ENCODE measurements at places on chromosomes 7 and 10.

GRCh38 chr7:15848901-15849300, 162.4 kb upstream of the MEOX2 start:
- DNase-seq: no peak

DNA sequence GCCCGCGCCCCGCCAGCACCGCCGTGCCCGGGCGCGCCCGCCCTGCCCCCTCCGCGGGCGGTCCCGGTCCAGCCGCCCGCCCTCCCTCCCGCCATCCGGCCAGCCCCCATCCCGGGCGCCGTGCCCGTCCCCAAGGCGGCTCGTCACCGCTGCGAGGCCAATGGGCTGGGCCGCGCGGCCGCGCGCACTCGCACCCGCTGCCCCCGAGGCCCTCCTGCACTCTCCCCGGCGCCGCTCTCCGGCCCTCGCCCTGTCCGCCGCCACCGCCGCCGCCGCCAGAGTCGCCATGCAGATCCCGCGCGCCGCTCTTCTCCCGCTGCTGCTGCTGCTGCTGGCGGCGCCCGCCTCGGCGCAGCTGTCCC, at the start of gene HTRA1:
HTRA1 (plus strand) TSS at position 187 of the 362 bp plus-strand sequence; CDS start at position 287, 100 bp downstream.
- no peak for DNase-seq

GRCh38 chr10:17216217-17216900, 11.7 kb upstream of the VIM start:
- DNase-seq: no peak

DNA sequence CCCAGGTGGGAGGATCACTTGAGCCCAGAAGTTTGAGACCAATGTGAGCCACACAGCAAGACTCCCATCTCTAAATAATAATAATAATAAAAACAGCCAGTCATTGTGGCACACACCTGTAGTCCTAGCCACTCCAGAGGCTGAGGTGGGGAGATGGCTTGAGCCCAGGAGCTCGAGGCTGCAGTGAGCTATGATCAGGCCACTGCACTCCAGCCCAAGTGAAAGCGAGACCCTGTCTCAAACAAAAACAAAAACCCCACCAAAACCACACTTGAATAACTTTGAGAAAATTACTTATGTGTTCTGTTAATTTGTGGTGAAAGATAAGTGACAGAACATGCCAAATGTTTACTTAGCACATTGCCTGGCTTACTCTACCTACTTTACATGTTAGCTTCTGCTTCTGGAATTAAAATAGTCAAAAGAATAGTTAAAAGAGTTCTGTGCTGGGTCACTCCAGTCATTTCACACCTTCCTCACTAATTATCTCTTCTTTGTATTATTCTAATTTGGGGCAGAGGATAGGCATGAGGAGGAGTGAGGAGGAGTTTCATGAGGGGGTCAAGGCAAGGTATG, 9.8 kb downstream of the TMEM60 start:
- no peak for DNase-seq

GRCh38 chr7:135884495-135885232, 92.5 kb downstream of the MTPN start:
- DNase-seq: no peak

DNA sequence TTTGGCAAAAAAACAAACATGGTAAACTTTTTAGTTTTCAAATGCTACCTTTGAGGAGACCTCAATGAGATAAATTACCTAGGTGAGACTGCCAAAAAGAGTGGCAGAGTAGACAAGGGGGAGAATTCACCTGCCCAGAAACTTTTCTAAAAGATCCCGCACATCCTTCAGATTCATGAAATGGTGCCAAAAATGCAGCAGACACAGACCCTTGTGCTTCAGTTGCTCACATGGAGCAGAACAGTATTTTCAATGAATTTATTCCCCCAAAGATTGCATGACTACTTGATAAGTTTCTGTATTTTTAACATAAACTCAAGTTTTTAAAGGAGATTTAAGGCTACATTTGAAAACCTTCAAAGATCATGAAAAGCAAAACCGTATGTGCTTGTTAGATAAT, 270.0 kb downstream of the TRIL start:
- DNase-seq: no peak

- DNase-seq: peak; percentile 16
Measured at GRCh38 chr7:30974605-30975255, 11.0 kb downstream of the GHRHR start.

- DNase-seq: no peak
Measured at GRCh38 chr7:13321316-13321715, 633.9 kb downstream of the ARL4A start.

- DNase-seq: no peak
Measured at GRCh38 chr10:101233863-101234262, 4.6 kb upstream of the LBX1 start.
